ENCODE measurements at places on chromosomes 16 and 17.
A peak's percentile ranks its signal among the peaks of the same experiment; 100 is the strongest.

- DNase-seq, result no peak
Measured at GRCh38 chr17:75573540-75573957, 14.1 kb upstream of the MYO15B start.

- peak; percentile 57 for DNase-seq
Measured at GRCh38 chr16:56932721-56933619, 1.0 kb downstream of the HERPUD1 start.

DNA sequence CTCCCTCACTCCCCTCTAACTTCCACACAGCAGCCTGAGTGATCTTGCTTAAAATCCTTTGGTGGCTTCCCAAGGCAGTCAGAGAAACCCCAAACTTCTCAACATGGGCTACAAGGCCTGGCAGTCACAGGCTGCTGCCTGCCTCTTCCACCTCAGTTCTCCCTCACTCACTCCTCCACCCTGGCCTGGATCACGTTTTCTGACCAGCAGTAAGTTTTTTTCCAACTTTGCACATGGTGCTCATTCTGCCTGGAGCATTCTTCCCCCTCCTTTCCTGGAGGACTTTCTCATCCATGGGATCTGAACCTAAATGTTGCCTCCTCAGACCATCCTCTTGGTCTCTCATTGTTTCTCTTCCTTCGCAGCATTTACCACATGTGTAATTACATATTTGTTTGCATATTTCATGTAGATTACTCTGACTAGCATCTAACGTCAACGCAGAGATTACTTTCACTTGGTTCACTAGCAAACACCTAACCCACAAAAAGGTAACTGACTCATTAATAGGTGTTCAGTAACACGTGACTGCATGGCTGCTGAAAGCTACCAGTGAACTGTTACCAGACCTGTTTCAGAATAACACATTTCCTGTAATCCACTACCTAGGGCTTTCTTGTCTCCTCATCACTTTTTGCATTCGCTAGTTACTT lies 17.1 kb downstream of the GNA13 start:
- no peak for DNase-seq

GRCh38 chr17:81083125-81083765 lies 48.3 kb downstream of the BAIAP2 start:
- no peak for DNase-seq

DNA sequence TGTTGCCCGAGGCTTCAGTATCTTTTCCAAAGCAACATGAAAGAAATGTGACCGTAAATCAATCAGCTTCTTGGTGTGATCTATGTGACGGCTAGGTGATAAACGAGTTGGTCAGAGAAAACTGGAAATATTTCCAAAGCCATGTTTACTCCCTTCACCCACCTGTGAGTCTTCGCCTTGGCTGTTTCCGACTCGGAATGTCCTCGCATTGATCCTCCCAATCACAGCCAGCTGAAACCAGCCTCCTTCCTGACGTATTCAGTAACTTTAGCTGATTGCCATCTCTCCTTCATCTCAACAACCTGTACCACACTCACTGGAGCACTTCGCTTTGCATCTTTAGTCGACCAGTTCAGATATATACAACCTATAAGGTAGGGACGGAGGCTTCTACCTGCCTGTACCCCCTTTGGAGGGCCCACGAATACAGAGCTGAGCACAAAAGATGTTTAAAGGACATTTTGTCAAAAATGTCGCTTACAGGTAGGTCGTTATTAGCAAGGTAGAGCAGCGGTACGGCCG lies 705 bp downstream of the KRABD2 start:
- no peak for DNase-seq

GRCh38 chr17:35984140-35984539 lies 2.4 kb downstream of the CCL14 start:
- no peak for DNase-seq

DNA sequence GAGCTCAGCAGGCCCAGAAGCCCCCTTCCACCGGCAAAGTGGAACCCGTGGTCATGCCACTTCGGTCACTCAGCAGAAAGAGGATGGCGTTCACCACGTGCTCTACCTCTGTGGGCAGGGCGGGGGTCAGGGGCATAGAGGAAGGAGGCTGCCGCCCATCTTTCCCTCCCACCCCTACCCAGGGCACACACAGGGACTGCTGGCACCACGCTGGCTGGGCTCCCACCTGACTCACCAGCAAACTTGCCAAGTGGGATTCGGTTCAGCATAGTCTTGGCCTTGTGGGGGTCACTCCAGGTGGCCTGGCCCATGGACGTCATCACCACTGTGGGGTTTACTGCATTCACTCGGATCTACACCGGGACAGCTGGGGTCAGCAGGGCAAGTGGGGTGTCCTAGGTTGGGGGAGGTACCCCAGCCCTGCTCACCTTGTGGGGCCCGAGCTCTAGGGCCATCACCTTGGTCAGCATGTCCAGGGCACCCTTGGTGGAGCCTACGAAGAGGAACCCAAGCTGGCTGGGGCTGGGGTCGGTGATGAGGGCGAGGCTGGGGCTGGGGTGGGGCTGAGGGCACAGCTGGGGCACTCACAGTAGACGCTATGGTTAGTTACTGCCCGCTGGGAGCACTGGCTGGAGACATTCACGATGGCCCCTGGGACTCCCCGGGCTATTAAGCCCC lies 1.4 kb downstream of the DCXR start:
- DNase-seq, result no peak
